ENCODE measurements at places on chromosomes 7 and 10.
A peak's percentile ranks its signal among the peaks of the same experiment; 100 is the strongest.

- no peak for DNase-seq
Measured at GRCh38 chr10:644943-645334, 44.5 kb downstream of the DIP2C start.

DNA sequence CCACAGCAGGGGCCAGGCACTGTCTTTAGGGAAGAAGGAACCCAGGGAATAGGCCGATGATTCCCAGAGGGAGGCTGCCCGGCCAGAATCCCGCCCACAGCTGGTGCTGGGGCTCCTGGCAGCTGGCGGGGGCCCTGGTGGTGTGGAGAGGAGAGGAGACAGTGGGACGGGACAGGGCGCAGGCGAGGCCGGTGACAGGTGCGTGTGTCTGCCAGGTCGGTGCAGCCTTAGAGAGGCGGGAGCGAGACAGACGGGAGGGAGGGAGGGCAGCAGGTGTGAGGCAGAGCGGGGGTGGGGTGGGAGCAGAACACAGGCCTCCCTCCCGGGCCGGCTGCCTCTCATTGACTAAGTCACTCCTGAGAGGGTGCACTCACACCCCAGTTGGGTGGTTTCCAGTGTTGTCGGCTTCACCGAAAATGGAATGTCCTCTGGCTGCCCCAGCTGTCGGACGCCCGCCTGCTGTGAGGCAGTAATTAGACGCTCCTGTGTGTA, 55.2 kb downstream of the ELFN1 start:
- no peak for DNase-seq

- no peak for DNase-seq
Measured at GRCh38 chr10:88067737-88068136, 204.3 kb downstream of the PTEN start.

DNA sequence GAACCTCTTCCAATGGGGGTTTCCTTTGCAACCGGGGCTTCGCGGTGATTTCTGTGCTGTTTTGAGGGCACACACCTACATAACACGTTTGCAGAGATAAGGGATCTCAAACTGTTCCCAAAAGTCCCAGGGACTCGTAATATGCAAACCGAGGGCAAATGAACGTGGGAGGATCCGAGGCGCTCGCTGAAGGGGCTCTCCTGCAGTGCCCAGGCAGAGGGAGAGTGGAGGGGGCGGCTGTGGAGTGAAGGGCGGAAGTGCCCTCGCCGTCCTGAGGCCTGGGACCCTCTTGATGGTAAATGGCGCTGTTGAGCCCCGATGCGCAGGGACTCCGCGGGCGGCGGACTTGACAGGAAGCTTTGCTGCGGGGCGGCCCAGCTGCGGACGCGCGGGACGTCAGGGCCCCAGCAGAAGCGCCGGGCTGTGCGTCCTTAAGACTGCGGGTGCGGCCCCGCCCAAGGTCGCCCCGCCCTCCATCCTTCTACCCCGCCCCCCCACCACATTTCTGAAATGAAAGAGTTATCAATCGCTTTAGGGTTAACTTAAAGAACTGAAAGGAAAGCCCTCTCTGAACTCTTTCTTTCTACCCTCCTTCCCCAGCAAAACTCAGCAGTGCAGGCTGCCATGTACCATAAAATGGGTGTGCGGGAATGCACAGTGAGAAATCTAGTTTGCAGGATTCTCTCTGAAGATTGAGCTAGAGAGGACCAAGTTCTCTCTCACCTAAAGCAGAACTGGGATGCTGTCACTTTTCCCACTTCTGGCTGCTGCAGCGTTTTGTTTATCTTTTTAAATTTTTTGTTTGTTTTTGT, 151.8 kb upstream of the YAE1 start:
- peak; percentile 12 for DNase-seq

GRCh38 chr7:27784399-27785053, 44.6 kb downstream of the TAX1BP1 start:
- DNase-seq: no peak

- DNase-seq: no peak
Measured at GRCh38 chr10:34292675-34293074, 522.4 kb downstream of the PARD3 start.

- no peak for DNase-seq
Measured at GRCh38 chr7:77476871-77477270, 60.2 kb upstream of the PTPN12 start.

GRCh38 chr10:13291061-13291460, 8.8 kb downstream of the PHYH start:
- no peak for DNase-seq

DNA sequence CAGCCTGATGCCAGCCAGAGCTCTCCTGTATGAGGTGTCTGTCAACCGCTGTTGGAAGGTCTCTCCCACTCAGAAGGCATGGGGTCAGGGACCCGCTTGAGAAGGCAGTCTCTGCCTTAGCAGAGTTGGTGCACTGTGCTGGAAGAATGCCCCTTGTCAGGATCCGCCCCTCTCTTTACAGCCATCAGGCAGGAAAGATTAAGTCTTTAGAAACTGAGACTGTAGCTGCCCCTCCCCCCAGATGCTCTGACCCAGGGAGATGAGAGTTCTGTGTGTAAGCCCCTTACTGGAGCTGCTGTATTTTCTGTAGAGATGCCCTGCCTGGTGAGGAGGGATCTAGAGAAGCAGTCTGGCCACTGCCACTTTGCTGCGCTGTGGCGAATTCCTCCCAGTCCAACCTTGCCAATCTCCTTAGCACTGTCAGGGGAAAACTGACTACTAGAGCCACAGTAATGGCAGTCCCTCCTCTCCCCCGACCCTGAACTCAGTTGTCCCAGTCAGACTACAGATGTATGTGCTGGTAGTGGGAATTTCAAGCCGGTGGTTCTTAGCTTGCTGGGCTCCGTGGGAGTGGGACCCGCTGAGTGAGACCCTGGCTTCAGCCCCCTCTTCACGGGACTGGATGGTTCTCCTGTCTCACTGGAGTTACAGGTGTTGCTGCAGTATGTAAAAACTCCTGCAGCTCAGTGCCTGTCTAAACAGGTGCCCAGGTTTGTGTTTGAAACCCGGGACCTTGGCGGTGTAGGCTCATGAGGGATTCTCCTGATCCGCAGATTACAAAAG, 285.5 kb upstream of the ZWINT start:
- no peak for DNase-seq

DNA sequence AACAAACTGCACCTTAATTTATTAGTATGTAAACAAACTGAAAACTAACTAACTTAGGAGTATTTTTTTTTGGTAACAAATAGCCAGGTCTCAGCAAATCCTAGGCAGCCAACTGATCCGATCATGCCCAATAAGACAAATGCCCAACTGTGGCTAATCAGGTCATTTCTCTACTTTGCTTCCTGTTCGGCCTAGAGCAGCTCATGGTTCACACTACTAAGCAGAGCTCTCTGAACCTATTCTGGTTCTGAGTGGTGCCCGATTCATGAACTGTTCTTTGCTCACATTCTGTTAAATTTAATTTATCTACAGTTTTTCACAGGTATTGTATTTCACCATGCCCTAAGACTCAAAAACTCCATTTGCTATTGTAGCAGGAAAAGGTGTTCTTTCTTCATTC, 55.1 kb downstream of the CCDC3 start:
- no peak for DNase-seq

All from brain pericyte (primary cell).